Stimulated activated CD8-positive, alpha-beta memory T cell treated with anti-CD3 and anti-CD28 coated beads, Interleukin-15, amount 100 ng/mL, for 24 hours (primary cell): ENCODE measurements at places on chromosomes 2 and 18.

DNA sequence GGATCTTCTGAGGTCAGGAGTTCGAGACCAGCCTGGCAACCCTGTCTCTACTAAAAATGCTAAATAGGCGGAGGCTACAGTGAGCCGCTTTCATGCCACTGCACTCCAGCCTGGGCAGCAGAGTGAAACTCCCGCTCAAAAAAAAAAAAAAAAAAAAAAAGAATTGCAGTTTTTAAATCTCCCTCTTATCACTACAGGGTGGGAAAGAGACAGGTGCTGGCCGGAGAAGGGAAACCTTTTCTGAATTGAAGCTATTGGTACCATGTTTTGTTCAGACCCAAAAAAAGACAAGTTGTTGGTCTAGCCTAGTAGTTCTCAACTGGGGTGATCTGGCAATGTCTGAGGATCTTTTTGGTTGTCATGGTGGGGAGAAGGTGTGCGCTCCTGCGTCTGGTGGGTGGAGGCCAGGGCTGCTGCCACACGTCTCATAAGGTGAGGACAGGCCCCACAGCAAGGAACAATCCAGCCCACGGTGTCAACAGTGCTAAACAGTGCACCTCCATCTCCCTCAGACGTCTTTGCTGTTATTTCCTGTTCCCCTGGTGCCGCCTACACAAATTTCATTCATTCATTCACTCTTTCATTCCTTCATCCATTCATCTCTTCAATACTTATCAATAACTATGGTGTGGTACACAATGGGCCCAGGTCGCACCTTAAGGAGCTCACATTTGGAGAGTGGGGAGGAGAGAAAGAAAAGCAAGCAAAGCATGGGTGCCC is 28.8 kb upstream of the ODC1 start:
- DNase-seq: no peak

GRCh38 chr2:191230174-191230573 is 15.0 kb upstream of the MYO1B start:
- no peak for DNase-seq

GRCh38 chr2:128710729-128711128 is 392.1 kb upstream of the HS6ST1 start:
- no peak for DNase-seq

GRCh38 chr2:119425620-119426395 is 5.8 kb upstream of the TMEM37 start:
- no peak for DNase-seq

- DNase-seq: no peak
Measured at GRCh38 chr2:140604096-140604495, 1526.7 kb downstream of the LRP1B start.
